ENCODE measurements at places on chromosomes 3 and 15.

DNA sequence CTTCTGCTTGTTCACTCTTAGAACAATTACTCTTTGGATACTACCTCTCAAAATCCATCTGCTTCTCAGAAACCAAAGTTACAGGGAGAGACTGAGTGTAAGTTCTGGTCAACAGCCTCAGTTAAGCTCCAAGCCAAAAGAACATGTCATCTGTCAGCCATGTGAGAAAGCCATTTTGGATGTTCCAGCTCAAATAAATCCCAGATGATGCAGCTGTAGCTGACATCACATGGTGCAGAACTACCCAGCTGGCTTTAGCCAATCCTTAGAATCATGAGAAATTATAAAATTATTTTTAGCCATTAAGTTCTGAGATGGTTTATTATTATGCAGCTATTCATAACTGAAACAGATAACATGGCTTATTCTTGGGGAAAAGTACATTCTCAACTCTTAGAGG lies 696.0 kb downstream of the ZNF385D start:
- no peak for DNase-seq

DNA sequence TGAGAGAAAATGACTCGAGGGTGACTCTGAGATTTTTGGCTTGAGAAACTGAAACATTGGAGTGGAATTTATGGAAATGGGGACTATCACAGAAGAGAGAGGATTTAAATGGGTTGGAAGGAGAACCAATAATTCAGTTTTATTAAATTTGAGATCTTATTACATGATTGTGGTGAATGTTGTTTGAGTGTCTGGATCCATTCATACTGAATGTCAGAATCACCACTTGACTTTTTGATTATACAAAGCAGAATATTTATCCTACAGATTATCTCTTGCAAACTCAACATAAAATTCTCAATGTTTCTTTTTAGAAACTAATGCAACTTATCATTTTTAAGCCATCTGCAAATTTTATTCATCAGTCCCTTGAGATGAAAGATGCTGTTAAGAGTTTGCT lies 332.8 kb downstream of the CNTN3 start:
- no peak for DNase-seq

GRCh38 chr3:17841190-17841828 lies 98.9 kb upstream of the TBC1D5 start:
- DNase-seq: peak; percentile 55

- no peak for DNase-seq
These were observed 110.7 kb upstream of the CDIN1 start for GRCh38 chr15:36468746-36469145.

- DNase-seq: peak; percentile 43
These were observed 6.9 kb downstream of the NEK11 start for GRCh38 chr3:131033480-131034080.

DNA sequence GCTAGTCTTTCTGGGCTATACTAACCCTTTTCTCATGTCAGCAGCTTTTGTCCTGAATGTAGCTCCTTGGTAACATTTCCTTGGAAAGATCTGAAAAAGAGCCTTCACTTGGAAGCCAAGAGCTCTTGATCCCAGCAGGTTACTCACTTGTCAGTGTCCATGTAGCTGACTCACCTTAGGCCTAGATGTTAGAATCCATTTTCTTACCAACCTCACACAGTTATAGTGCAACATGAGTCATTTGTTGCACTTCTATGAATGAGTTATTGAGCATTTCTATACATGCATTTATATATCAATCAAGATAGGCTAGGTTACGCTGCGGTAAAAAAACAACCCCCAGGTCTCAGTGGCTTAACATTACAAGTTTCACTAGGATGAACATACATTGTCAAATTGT lies 106.8 kb upstream of the SLC7A14 start:
- DNase-seq: no peak

All from NCI-H460 (cell line).